ENCODE measurements at places on chromosomes 3 and 15. TPM values are rescaled to one million over a fixed set of nuclear protein-coding genes. Genes with fewer than 3 reads are reported as not detected.

- H3K27me3 ChIP-seq, result no peaks in the 10 kb centered on the region
- no peaks in the 10 kb centered on the region for H3K36me3 ChIP-seq
- no peak overlapping the region for H3K27ac ChIP-seq
- no peak for DNase-seq
These were observed 44.9 kb downstream of the LPP start for GRCh38 chr3:188198760-188199327.

The TP53BP1 gene
- 47.4 TPM for total RNA-seq

The ADIPOQ gene
- total RNA-seq, result not detected

GRCh38 chr3:15271785-15272381, 60.5 kb downstream of the SH3BP5 start:
- H3K27ac ChIP-seq, result no peak overlapping the region
- no peak overlapping the region for H3K4me3 ChIP-seq
- DNase-seq, result no peak
- peaks cover 3% of the 10 kb centered on the region for H3K36me3 ChIP-seq
- H3K4me1 ChIP-seq, result no peaks in the 10 kb centered on the region

The ABHD14A gene
- total RNA-seq, result 20.7 TPM

The GLCE gene
- 18.0 TPM for total RNA-seq

DNA sequence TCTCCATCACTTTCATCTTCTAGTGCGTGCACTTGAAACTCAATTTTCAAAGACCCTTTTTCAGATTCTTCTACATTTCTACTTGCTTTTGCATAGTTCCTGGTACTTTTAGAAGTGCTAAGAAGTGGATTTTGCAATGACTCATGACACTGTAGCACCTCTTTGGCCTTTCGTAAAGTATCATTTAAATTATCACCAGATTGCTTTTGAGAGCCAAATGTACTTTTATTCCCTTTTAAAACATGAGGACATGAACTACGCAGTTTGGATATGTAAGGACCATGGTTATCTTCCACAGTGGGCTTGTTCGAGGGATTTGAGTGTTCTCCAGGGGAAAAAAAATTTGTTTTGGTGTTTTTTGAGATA, 40.5 kb downstream of the ZNF106 start:
- no peaks in the 10 kb centered on the region for H3K27me3 ChIP-seq
- no peak overlapping the region for H3K4me3 ChIP-seq
- H3K27ac ChIP-seq, result no peak overlapping the region
- H3K36me3 ChIP-seq, result peaks cover 11% of the 10 kb centered on the region
- no peaks in the 10 kb centered on the region for H3K4me1 ChIP-seq

DNA sequence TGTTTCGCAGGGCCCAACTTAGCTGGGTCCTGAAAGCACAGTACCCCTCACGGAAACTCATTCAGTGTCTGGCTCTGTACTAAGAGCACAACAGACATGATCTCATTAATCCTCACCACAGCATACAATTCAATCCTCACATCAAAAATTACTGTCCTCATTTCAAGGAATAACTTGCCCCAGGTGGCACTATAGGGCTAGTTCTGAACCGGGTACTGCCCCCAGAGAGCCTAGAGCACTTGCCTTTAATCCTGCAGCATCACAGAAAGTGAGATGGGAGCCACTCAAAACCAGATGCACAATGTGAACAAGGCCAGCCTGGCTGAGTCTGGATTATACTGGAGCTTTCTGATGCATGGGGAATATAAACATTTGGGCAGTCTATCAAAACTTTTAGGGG, 122.6 kb downstream of the OSBPL10 start:
- DNase-seq, result no peak
- H3K27ac ChIP-seq, result no peak overlapping the region
- H3K27me3 ChIP-seq, result no peaks in the 10 kb centered on the region
- H3K4me3 ChIP-seq, result no peak overlapping the region
- no peaks in the 10 kb centered on the region for H3K36me3 ChIP-seq
- H3K4me1 ChIP-seq, result peaks cover 2% of the 10 kb centered on the region

GRCh38 chr3:49626101-49626581, 48.0 kb upstream of the APEH start:
- no peak overlapping the region for H3K27ac ChIP-seq
- no peaks in the 10 kb centered on the region for H3K36me3 ChIP-seq
- H3K4me3 ChIP-seq, result no peak overlapping the region
- no peak for DNase-seq
- H3K27me3 ChIP-seq, result no peaks in the 10 kb centered on the region
- H3K4me1 ChIP-seq, result no peaks in the 10 kb centered on the region

DNA sequence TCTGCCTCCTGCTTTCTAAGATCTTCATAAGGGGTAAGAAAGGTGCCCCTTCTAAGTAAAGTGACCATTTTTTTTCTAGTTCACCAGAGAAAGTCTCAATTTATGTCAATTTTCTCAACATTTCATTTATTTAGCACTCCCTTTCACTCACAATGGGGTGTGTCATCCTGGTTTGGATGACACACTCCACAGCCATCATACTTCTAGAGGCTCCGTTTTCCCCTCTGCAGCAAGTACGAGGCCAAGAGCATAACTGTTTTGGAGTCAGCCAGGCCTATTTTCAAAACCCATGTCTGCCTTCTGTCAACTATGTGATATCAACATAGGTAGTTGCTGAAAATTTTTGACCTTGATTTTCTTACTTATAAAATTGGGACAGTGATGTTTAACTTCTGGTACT, 703.2 kb downstream of the NLGN1 start:
- H3K4me1 ChIP-seq, result no peaks in the 10 kb centered on the region
- H3K4me3 ChIP-seq, result no peak overlapping the region
- no peaks in the 10 kb centered on the region for H3K27me3 ChIP-seq
- no peak overlapping the region for H3K27ac ChIP-seq

The MELTF gene
- 8.7 TPM for total RNA-seq

- no peaks in the 10 kb centered on the region for H3K27me3 ChIP-seq
- DNase-seq, result no peak
- H3K27ac ChIP-seq, result no peak overlapping the region
- H3K4me1 ChIP-seq, result no peaks in the 10 kb centered on the region
- H3K36me3 ChIP-seq, result no peaks in the 10 kb centered on the region
These were observed 134.3 kb downstream of the TIGIT start for GRCh38 chr3:114428044-114428595.

DNA sequence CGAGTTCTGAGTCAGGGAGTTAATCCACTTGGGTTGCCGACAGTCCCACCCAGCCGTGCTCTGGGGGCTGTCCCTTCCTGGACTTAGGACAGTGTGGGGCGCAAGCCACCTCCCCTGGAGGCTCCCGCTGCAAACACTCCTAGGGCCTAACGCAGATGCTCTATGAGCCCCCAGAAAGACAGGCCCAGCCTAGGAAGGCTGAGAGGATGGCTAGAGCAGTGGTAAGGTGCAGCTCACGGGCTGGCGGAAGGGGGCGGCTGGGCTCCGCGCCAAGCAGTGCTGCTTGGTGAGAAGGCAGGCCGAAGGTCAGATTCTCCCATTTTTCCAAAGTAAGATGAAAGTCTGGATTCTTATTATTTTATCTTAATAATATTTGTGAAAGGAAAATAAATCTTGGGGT, 84.6 kb upstream of the ALDH1L1 start:
- H3K4me1 ChIP-seq, result peaks cover 26% of the 10 kb centered on the region
- no peak for DNase-seq
- H3K36me3 ChIP-seq, result no peaks in the 10 kb centered on the region
- H3K27me3 ChIP-seq, result no peaks in the 10 kb centered on the region

GRCh38 chr15:23616536-23616935, 31.1 kb downstream of the MAGEL2 start:
- H3K27ac ChIP-seq, result no peak overlapping the region
- H3K36me3 ChIP-seq, result no peaks in the 10 kb centered on the region
- no peaks in the 10 kb centered on the region for H3K4me1 ChIP-seq
- DNase-seq, result no peak
- H3K4me3 ChIP-seq, result no peak overlapping the region
- no peaks in the 10 kb centered on the region for H3K27me3 ChIP-seq

The HESX1 gene
- total RNA-seq, result 0.79 TPM

DNA sequence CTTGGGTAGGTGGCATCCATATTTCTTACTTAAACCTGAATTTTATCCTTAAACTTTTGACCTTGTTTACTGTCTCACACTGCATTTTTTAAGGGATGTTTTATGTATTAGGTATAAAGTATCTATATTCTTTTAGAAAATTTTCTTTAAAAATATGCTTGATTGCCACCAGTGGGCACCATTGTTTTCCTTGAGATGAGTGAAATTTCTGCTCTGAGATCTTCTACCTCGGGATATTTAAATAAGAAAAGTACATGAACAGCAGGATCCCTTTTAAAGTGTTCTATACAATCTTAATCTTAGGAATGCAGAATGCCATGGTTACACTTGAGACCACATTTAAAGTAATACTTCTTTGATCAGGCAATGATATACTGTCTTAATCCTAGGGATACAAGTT, 108.7 kb downstream of the SLMAP start:
- no peaks in the 10 kb centered on the region for H3K4me1 ChIP-seq
- H3K27me3 ChIP-seq, result no peaks in the 10 kb centered on the region
- H3K4me3 ChIP-seq, result no peak overlapping the region
- no peak for DNase-seq
- peaks cover 9% of the 10 kb centered on the region for H3K36me3 ChIP-seq
- no peak overlapping the region for H3K27ac ChIP-seq

The XCR1 gene
- total RNA-seq, result 1.4 TPM

GRCh38 chr15:89095073-89095472, 6.8 kb downstream of the ABHD2 start:
- peaks cover 2% of the 10 kb centered on the region for H3K4me1 ChIP-seq
- no peak overlapping the region for H3K4me3 ChIP-seq
- H3K27me3 ChIP-seq, result no peaks in the 10 kb centered on the region

DNA sequence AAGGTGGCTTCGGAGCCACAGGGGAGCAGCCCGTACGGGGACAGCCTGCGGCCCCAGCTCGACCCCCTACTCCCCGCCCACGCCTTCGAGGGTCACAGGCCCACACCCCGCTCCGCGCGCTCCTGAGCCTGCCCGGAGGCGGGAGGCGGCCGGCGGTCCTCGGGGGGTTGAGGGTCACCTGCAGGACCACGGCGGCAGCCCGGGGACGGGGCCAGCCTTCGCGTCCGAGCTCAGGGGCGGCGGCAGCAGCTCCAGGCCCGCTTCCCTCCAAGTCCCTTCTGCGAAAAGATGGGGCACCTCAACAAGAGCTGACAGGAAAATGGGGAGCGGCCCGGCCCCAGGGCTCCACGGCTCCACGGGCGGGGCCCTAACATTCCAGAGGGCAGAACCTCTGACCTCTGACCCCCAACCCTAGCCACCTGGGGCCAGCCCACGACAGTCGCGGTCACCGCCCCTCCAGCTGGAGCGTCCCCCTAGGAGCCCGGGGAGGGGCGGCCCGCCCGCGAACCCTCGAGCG, 428 bp downstream of the LYSMD4 start:
- no peaks in the 10 kb centered on the region for H3K4me1 ChIP-seq
- no peak overlapping the region for H3K27ac ChIP-seq
- no peaks in the 10 kb centered on the region for H3K27me3 ChIP-seq
- no peaks in the 10 kb centered on the region for H3K36me3 ChIP-seq
- peak; percentile 42 for DNase-seq
- H3K4me3 ChIP-seq, result peak overlapping the region; percentile 64

DNA sequence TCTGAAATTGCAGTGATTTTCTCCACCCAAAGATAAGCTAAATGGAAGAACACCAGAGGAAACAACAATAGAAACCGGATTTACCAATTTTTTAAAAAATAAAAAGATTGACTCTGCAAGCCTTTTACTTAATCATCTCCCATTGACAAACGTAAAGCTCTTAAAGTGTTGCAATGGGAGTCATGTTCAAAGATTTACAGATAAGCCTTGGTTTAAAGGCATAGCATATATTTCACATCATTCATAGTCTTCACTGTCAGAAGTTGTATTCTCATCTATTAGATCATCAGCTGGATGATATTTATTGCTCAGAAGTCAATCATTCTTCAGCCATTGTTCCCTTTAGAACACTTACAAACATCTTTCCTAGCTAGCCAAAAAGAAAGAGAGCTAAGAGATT, 397.6 kb downstream of the GBE1 start:
- no peak overlapping the region for H3K4me3 ChIP-seq
- no peaks in the 10 kb centered on the region for H3K4me1 ChIP-seq
- H3K27ac ChIP-seq, result no peak overlapping the region

DNA sequence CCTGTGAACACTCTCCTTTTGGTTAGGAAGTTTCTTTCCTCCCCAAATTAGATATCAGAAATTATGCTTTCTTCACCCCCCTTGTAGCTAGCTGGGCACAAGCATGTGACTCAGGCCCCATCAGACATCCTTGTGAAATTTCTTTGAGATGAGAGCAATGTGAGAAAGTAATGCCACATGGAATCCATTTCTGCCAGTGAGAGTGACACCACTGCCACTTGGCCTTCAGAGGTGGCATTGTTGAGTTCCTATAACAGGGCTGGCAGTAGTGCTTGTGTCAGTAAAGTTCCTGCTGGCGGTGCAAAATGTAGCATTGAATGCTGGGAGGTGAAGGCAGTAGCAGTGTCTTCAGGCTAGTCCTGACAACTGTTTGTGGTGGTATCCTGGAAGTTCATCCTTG, 80.7 kb upstream of the ZNF280D start:
- DNase-seq, result no peak
- H3K4me3 ChIP-seq, result no peak overlapping the region
- H3K27me3 ChIP-seq, result no peaks in the 10 kb centered on the region
- no peak overlapping the region for H3K27ac ChIP-seq
- H3K4me1 ChIP-seq, result no peaks in the 10 kb centered on the region
- H3K36me3 ChIP-seq, result no peaks in the 10 kb centered on the region

- no peak for DNase-seq
- H3K4me1 ChIP-seq, result peaks cover 7% of the 10 kb centered on the region
- no peak overlapping the region for H3K4me3 ChIP-seq
- no peak overlapping the region for H3K27ac ChIP-seq
- no peaks in the 10 kb centered on the region for H3K27me3 ChIP-seq
These were observed 3.3 kb downstream of the VPS8 start for GRCh38 chr3:184815046-184815930.

The ACTC1 gene
- total RNA-seq, result 25.0 TPM

The WDR49 gene
- 1.0 TPM for total RNA-seq

DNA sequence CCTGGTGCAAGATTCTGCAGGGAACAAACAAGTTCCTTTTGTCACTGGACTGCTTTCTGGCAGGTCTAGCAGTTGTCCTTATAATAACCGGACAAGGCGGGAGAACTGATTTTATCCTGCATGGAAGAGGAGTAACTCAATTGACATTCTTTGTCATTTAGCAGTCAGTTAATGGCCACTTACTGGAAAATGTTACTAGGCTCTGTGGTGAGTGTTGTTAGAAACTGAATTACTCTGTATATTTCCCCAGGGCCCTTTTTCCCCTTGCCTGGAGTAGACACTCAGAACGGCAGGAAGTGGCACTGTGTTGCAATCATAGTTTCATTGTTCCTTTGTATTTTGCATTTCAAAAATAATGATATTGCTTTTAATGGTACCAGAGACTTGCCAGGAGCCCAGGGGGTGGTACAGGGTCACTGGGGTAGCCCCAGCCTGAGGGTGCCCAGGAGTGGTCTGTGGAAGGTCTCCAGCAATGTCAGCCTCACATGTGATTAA, 318.6 kb upstream of the LRRFIP2 start:
- H3K36me3 ChIP-seq, result no peaks in the 10 kb centered on the region
- H3K27me3 ChIP-seq, result no peaks in the 10 kb centered on the region
- H3K27ac ChIP-seq, result no peak overlapping the region
- H3K4me3 ChIP-seq, result no peak overlapping the region
- DNase-seq, result no peak

The DUOXA2 gene
- not detected for total RNA-seq

GRCh38 chr3:140223631-140224030, 288.6 kb downstream of the CLSTN2 start:
- no peaks in the 10 kb centered on the region for H3K36me3 ChIP-seq
- no peaks in the 10 kb centered on the region for H3K27me3 ChIP-seq
- DNase-seq, result no peak
- no peak overlapping the region for H3K27ac ChIP-seq

The C2CD4A gene
- 5.3 TPM for total RNA-seq

All from kidney (tissue), 22 donors.